NCI-H2171 treated with DMSO at 0.1 percent for 48 hours (cell line): ENCODE measurements at places on chromosomes 11 and 22.
A peak's percentile ranks its signal among the peaks of the same experiment; 100 is the strongest.

GRCh38 chr22:45009606-45010531 is at the start of gene PHF21B:
TSS of gene PHF21B (minus strand) at chr22:45010005. CDS start at chr22:45009549, 456 bp downstream.
- DNase-seq: peak; percentile 79

- peak; percentile 98 for DNase-seq
These were observed 49.5 kb downstream of the MCHR1 start for GRCh38 chr22:40728731-40729189.

- peak; percentile 77 for DNase-seq
These were observed 374.8 kb downstream of the MIAT start for GRCh38 chr22:27032091-27032761.

DNA sequence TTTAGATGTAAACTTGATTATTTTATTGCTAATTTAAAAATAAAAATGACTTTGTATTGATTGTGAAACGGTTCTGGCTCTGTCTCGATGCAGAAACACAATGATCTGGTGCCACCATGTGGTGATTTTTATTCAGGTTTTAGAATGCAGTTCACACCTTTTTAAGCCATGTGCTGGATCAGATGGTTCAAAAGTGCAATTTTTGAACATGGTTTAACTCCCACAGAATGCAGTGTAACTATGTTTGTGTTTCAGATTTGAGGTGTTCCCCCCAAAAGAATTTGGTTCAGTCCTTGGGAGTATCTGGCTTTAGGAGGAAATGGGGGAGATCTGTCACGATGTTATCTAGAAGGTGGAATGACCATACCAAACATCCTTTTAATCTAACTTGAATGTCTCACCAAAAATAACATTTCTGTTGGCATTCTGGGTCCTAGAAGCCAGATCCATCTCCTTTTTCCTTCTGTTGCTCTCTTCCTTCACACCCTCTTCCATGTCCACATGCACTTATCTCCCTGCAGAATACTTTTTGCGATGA is 7.9 kb downstream of the MRPL16 start:
- DNase-seq: peak; percentile 58

DNA sequence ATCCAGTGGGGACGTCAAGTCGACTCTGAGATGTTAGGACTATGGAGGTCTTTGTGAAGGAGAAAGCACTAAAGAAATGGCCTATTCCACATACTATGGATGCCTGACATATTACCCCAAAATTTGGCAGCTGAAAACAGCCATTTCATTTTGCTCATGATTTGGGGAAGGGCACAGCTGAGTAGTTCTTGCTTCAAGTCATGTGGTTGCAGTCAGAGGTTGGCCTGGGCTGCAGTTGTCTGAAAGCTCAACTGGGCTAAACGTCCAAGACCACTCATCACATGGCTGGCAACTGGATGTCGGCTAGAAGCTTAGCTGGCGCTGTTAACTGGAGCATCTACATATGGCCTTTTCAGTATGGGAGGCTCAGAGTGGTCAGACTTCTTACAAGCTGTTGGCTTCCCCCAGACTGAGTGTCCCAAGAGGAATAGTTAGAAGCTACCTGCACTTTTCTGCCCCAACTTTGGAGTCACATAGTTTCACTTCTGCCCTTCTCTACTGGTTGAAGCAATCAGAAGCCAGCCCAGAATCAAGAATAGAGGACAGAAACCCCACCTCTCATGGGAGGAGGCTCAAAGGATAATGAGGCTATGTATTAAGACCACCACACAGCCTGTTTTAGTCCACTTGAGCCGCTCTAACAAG is 14.1 kb downstream of the SLC35C1 start:
- no peak for DNase-seq

DNA sequence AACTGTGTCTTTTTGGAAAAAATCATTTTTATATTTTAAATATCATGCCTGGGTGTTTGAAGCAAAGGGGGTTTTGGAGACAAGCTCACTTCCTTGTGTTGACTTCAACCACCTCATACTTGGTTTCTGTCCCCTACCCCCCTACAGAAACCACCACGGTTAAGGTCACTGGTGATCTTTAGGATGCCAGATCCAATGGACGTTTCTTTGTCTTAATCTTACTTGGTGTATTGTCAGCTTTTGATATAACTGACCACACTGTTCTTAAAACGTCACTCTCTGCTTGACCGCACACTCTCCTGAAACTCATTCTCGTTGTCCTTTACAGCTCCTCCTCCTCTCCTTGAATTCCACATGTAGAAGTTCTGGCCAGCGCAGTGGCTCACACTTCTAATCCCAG is 34.8 kb upstream of the SWAP70 start:
- DNase-seq: no peak

- no peak for DNase-seq
These were observed 2.3 kb downstream of the IL2RB start for GRCh38 chr22:37147186-37147990.

- DNase-seq: no peak
These were observed 50.7 kb downstream of the MICAL2 start for GRCh38 chr11:12161137-12161536.

DNA sequence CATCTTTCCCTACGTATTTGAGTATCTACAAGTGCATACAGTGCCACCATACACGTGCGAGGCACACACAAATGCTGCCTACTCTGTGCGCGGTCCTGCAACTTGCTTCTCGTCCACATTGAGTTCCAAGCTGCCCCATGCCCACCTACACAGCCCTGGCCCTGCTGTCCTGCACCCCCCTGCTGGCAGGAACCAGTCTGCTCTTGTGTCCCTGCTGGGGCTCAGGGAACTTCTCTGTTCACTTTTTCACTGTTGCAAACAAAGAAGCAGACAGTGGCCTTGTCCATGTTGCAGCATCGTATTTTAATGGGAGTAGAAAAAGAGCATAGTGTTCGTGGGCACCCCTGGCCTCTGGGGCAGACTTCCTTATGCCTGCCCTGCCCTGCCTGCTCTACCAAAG is 14.0 kb downstream of the CPT1A start:
- no peak for DNase-seq

DNA sequence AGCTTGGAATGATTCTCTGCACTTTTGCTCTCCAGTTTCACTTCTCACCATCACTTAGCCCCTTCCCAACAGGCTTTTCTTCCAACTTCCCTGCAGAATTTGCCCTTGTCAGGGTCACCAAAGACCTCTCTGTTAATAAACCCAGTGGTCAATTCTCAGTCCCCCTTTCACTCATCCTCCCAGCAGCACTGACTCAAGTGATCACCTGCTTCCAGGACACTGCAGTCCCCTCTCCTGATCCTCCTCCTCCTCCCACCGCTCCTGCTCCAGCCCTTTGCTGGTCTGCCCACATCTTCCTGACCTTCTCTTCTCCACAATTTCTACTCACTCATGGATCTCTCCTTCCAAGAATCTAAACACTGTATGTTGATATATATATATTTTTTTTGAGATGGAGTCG is 57.9 kb downstream of the SHISAL1 start:
- no peak for DNase-seq

- DNase-seq: peak; percentile 61
These were observed 135.1 kb downstream of the BCR start for GRCh38 chr22:23315341-23315917.

DNA sequence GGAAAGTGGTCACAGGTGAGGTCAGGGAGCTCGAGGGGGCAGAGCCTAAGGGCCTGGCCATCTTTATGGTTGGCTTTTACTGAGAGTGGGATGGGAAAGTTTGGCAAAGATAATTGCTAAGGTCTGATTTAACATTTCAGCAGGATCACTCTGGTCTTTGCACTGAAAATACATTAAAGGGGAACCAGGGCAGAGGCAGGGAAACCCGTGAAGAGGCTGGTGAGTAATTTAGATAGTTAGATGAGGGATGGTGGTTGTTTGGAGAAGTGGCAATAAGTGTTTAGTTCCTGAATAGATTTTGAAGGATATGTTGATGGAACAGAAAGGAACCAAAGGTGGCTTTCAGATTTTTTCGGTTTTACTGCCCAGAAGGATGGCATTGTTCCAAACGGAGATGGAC is 50.8 kb downstream of the SCN3B start:
- DNase-seq: no peak

GRCh38 chr22:17486719-17487118 is 76.6 kb upstream of the SLC25A18 start:
- DNase-seq: no peak

DNA sequence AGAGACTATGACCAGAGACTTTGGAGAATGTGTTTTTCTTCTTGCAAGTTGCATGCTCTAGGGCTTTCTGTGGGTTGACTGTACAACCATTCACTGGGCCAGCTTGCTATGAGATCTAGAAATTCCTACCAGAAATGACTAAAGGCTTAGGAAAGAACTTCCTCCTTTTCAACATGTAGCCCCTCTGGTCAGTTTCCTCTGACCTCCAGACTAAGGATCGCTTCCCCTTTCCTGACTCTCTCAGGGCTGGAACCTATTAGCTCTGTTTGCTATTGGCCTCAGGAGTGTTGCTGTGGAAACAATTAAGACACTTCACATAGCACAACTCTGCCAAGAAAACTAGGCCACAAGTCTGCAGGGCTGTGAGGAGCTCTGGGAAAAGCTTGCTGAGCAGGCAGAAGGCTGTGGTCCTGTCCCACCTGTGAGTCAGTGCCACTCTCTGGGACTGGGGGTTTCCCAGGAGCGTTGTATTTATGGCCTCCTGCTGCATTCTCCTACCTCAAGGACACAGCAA is 10.7 kb downstream of the CRY2 start:
- peak; percentile 29 for DNase-seq

DNA sequence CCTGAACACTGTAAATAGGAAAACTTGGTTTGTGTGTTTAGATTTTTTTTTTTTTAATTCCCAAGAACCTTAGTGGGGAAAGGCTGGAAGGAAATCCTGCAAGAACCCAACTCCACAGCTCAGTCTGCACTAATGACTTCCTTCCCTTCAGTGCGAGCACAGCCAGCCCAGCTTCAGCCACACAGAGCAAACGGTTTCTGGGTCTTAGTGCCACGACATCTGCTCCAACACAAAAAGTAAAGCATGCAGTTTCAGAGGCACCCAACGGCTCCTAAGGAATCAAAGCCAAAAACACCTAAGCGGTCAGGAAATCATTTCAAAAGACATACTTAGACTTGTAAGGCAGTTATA is 236.1 kb downstream of the TTC28 start:
- no peak for DNase-seq

DNA sequence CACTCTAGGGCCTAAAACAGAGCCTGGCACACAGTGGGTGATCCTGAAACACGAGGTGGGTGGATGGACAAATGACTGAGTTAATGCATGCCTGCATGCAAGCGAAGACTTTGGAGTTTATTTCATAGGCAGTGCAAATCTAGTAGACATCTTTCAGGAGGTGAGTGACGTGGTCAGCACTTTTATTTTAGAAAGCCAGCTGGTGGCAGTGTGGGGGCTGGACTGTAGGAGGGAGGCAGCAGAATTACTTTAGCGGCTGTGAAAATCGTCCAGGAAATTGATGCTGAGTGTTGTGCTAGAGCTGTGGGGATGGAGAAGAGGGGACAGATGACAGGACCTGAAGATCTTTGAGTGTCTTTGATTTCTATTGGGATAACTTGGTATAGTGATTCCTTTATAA is 47.1 kb downstream of the BMAL1 start:
- no peak for DNase-seq

- no peak for DNase-seq
These were observed 62.3 kb downstream of the IGLL5 start for GRCh38 chr22:22949953-22950352.

DNA sequence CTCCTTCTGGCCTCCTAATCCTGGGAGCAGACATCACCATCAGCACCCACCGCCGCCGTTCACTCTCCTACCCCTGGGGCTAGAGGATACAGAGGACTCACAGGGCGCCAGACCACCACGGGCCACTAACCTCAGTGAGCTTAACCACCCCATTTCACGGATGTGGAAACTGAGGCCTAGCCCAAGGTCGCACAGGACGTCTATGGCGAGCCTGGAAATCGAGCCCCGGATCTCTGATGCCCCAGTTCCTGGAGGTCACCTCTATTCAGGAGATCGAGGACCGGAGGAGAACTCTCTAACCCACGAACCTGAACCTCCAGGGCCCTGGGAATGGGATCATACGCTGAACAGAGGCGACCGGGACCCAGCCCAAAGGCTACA is 349 bp downstream of the TIMM10 start:
- DNase-seq: no peak

- no peak for DNase-seq
These were observed 18.1 kb upstream of the ACR start for GRCh38 chr22:50719814-50720300.

GRCh38 chr11:2178906-2179494 is 7.4 kb upstream of the TH start:
- no peak for DNase-seq

GRCh38 chr11:122020902-122021301 is 95.1 kb downstream of the BLID start:
- DNase-seq: no peak
